ENCODE measurements at places on chromosomes 6 and 20. TPM values are rescaled to one million over a fixed set of nuclear protein-coding genes. Genes with fewer than 3 reads are reported as not detected.

DNA sequence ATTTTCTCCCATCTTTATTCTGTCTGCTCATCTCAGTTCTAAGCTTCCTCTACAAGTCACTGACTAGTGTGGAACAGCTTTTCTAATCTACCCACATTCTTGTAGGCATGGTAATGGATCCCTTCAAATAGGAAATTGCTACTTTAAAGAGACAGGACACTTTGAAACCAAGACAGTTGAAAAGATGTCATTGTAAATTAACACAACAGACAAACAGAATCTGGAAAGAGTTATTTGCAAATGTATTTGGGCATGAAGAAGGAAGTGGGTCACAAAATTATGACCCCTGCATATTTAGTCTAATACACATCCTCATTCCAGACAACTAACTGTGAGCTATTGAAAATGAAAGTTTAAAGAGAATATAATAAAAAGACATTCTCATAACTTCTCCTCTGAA, 298.2 kb upstream of the MARCKS start:
- no peak for DNase-seq

DNA sequence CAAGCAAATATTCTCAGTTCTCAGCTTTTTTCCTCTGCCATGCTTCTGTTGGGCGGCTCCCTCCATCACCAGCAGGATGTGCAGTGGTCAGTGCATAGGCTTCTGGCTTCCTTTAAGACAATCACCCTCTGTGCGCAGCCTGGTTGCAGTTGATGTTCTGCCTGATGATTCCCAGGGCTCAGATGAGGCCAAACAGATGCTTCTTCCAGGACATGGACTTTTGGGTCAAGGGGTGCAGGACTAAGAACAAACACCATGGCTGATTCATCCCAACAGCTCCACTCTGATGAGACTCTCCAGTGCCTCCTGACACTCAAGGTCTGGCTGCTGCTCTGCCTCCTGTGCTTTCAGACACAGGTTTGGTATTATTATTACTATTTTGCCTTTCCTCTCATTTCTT, 554.8 kb upstream of the CDH4 start:
- DNase-seq: no peak

DNA sequence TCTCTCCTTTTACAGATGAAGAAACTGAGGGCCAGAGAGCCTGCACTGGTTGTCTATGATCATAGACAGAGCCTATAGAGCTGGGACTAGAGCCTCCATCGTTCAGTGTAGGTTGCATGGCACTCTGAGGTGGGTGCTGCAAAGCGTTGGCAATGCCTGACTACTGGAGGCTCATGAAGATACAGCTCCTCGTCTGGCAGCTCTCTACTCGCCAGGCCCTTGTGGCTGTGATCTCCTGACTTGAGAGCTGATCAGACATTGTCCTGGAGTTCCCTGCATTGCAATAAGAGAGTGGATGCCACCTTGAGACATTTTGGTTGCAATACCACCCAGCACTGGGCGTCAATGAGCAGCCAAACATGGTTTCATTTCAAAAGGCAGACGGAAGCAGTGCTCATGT, 270.1 kb upstream of the ARID1B start:
- DNase-seq: no peak

DNA sequence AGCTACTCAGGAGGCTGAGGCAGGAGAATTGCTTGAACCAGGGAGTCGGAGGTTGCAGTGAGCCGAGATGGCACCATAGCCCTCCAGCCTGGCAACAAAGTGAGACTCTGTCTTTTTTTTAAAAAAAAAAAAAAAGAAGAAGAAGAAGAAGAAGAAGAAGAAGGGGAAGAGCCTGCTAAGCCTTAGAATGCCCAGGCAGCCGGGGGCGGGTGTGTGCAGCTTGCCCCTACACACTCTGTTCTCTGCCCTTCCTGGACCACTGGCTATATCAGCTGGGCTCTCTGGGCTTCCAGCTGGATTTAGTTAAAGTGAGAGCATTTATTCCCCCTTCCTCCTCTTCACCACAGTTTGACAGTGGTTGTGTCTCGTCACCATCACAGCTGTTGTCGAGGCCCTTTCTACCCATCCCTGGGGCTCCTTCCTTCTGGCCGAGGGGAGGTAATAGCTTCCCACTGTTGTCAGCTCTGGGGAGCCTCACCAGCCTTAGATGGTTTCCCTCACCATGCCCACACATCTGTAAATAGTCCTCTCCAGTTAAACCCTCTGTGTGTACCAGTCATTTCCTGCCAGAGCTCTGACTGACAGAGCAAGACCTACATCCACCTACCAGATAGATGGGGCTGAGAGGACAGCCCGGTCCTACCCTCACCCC, 77.6 kb downstream of the TRERF1 start:
- no peak for DNase-seq

Gene BMP2
- 19.4 TPM for polyA plus RNA-seq

Gene BPIFB4
- polyA plus RNA-seq: not detected

Gene CENPQ
- polyA plus RNA-seq: 18.3 TPM

Gene TFAP2A
- polyA plus RNA-seq: 33.6 TPM

GRCh38 chr6:169132352-169132940, 121.2 kb downstream of the THBS2 start:
- no peak for DNase-seq
